ENCODE measurements at places on chromosomes 12 and 14.

DNA sequence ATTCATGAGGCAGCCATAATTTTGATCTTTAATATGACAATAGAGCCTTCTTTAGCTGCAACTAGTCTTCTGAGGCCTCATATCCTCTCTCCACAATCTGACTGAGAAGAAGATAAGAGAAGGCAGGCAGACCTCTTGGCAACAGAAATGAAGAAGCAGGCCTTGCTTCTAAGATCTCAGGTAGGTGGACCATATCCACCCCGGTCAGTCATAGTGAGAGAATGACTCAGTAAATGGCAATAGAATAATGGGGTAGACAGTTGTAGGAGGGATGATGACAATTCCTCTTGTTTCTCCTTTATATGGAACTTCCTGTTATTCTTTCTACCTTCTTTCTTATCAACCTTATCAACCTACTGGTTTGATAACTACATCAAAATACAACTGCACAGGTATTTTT, 246.7 kb upstream of the G2E3 start:
- DNase-seq = no peak

DNA sequence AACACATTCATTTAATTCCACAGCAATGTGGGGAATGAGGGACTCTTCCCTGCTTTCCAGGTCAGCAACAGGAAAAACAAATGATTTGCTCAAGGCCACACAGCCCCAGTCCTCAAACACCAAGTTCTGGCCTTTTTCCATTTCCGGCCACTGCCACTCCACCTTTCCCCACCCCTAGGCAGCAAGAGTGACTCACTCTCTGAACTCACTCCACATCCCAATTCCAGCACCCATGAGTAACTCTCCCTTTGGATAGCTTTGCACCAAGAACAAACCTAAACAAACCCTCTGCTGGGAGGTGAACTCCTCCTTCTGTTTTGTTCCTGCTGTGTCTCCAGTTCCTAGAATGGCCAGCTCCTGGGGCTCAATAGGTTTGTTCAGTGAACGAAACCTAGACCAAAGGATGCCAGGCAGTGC, 30.4 kb upstream of the PLEKHG6 start:
- DNase-seq = no peak

DNA sequence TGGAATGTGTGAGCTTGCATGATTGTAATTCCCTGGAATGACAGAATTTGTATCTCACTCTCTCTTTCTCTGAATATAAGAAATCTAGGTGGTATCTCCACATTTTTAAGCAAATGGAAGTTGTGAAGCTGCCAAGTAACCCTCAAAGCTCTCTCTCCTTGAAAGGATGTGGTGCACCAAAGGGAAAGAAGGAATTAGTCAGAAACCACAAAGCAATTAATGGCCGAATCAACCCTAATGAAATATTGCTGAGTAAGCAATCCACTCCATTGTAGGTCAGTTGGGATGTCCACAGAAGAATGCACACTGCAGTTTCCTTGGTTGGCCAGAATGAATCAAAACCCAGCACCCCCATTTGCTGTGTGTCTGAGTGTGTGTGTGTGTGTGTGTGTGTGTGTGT, 153.5 kb downstream of the KCNA5 start:
- DNase-seq = no peak

GRCh38 chr12:69151254-69151764, 88.1 kb upstream of the CPSF6 start:
- no peak for DNase-seq

DNA sequence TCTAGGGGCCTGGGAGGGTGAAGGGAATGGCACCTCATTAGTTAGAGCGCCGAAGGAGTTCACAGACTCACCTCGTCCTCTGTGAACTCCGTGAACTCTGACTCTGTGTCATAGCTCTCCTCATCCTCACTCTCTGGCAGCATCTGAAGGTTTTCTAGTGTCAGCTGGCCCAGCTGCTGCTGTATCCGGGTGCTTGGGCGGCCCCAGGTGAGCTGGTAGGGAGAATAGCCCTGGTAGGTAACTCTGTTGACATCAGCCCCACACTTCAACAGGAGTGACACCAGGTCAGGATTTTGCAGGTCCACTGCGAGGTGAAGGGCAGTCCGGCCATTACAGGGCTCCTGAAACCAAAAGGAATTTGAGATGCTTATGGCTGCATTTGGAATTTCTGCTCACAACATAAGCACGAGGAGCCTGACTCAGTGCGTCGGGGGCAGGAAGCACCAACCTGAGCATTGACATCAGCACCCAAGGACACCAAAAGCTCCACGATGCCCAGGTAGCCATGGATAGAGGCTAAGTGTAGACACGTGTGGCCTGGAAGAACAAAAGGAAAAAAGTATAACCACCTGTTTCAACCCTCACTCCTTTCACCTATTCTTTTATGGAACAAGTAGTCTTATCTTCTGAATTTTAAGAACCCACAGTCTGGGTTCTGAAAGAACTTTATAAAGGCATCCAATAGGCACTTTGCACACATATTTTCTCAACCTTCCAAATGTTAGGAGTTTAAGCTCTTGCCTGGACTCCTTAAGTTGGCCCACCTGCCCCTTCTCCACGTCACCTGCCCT, 2.0 kb downstream of the NFKBIA start:
- no peak for DNase-seq

DNA sequence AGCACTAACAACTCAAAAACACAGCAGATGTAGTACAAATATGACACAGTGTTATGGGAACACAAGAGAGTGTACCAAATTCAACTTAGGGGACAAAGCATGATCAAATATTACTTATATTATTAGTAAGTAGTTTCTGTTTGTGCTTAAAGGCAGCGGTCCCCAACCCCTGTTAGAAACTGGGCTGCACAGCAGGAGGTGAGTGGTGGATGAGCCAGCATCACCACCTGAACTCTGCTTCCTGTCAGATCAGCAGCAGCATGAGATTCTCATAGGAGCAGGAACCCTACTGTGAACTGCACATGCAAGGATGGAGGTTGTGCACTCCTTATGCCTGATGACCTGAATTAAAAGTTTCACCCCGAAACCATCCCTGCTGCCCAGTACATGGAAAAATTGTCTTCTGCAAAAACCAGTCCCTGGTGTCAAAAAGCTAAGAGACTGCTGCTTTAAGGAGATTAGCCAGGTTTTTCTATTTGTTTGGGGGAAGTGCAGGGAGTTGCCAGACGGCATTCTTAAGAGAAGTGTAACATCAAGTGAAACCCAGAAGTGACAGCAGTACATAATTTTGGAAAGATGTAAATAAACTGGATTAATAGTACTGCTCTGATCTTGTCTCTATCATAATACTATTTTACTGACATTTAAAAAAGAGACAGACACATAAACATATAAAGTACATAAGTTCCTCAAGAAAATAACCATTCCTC, 26.7 kb downstream of the GTF2A1 start:
- DNase-seq = no peak
